Hematopoietic multipotent progenitor cell treated with erythropoietin and hydrocortisone succinate and interleukin-3 and kit ligand, for 17 days (in vitro differentiated cells): ENCODE measurements at places on chromosomes 5 and 9.
A peak's percentile ranks its signal among the peaks of the same experiment; 100 is the strongest.

- DNase-seq, result no peak
Observed at GRCh38 chr5:170397059-170397458, 7.9 kb upstream of the KCNMB1 start.

DNA sequence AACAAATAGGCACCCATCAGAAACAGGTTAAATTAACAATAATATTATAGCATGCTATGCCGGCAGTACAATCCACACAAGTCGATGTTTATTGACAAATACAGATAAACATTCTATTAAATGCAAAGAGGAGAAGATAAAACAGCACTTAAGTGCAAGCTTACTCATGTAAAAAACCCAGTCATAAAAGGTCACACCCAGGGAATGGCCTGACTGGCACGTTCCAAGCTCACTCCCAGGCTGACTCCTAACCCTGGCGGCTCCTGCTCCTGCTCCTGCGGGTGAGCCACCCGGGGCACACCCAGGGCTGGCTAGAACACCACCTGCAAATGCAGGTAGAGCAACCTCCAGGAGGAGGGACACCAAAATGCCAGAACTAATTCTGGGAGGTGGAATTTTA lies 66.9 kb downstream of the SEMA4D start:
- peak; percentile 67 for DNase-seq

- no peak for DNase-seq
Observed at GRCh38 chr5:139566611-139567010, 5.5 kb downstream of the UBE2D2 start.

GRCh38 chr9:133767625-133768024 lies 29.5 kb upstream of the SARDH start:
- no peak for DNase-seq

DNA sequence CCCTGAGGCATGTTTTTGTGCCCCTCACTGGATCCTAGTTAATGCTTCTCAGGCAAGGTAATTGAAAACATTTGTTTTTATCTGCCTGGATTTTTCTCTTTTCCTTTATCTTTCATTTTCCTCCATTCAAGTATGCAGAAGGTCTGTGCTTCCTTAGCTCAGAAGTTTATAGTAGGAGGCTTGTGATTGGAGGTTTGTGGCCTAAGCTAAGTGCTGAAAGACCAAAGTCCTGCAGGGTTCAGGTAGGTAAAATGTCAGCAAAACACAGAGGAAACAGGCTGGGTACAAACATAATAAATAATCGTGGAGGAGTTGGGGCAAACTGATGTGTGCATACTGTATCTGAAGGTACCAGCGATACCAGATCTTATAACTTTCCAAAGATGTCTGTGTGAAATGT lies 230.9 kb upstream of the KLF4 start:
- no peak for DNase-seq

DNA sequence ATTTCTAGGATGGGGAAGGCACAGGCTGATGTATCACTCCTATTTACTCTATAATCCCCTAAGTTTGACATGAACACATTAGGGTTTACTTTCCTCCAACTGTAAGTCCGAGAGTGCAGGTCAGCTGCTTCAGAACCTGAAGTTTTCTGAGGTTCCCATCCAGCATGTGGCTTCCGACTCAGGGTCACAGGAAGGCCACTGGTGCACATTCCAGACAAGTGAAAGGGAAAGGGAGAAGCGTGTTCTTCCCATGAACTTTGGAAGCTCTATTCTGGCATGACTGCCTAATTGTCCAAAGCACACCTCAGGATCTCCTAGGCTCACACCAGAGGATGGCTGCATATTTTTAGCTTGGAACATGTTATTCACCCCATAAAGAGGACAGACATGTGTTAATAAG lies 602.6 kb downstream of the SEMA5A start:
- no peak for DNase-seq

DNA sequence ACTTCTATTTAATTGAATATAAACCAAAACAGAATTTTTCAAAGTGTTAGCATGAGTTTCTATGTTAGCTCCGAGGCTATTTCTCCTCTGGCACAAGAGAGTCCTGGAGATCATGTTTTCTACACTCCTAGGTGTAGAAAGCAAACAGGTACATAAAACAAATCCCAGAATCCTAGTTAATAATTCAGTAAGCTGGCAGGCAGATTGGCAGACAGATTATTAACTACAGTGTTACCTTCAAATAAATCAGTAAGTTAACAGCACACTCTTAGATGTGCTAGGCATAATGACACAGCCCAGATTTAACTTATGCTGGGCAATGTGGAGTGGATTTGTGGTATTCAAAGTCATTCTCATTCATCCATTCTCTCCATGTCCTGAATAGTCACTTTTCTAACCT lies 282.8 kb upstream of the RPS23 start:
- DNase-seq, result no peak

- DNase-seq, result no peak
Observed at GRCh38 chr9:116546711-116547581, 140.2 kb upstream of the TRIM32 start.

GRCh38 chr5:116289276-116289675 lies 204.5 kb downstream of the COMMD10 start:
- no peak for DNase-seq

GRCh38 chr5:54385994-54386393 lies 69.5 kb upstream of the HSPB3 start:
- DNase-seq, result no peak

- DNase-seq, result no peak
Observed at GRCh38 chr5:132222649-132223038, 5.0 kb downstream of the P4HA2 start.

- no peak for DNase-seq
Observed at GRCh38 chr9:79266986-79267385, 304.8 kb upstream of the TLE4 start.

DNA sequence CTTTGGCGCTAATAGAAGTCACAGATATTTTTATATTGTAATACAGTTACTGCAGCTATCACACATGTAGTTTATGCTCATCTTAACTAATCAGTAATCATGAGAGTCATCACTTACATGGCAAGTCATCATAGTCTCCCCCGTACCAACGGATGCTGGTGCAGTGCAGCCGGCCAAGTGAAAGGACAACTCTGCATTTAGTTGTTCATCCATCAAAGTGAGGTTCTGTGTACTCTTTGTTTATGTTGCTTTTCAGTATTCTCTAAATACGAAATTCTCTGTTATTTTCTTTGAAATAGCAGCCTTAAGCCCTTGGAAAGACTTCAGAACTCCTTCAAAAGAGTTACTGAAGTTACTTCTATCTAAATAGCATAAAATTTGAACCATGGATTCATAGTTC lies 216.7 kb downstream of the CCDC171 start:
- DNase-seq, result no peak

GRCh38 chr5:7331131-7331530 lies 64.8 kb upstream of the ADCY2 start:
- no peak for DNase-seq

DNA sequence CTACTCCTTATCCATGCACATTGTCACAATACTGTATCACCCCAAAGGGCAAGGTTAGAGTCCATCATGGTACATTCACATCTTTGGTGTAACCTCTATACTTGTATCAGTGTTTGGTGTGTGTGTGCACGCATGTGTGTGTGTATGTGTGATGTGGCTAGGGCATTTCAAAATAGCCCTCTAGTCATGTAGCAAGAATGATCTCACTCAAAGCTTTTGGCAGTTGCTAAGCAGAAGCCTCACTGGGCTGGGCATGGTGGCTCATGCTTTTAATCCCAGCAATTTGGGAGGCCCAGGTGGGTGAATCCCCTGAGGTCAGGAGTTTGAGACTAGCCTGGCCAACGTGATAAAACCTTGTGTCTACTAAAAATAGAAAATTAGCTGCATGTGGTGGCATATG lies 245.3 kb downstream of the ADGRV1 start:
- DNase-seq, result no peak

DNA sequence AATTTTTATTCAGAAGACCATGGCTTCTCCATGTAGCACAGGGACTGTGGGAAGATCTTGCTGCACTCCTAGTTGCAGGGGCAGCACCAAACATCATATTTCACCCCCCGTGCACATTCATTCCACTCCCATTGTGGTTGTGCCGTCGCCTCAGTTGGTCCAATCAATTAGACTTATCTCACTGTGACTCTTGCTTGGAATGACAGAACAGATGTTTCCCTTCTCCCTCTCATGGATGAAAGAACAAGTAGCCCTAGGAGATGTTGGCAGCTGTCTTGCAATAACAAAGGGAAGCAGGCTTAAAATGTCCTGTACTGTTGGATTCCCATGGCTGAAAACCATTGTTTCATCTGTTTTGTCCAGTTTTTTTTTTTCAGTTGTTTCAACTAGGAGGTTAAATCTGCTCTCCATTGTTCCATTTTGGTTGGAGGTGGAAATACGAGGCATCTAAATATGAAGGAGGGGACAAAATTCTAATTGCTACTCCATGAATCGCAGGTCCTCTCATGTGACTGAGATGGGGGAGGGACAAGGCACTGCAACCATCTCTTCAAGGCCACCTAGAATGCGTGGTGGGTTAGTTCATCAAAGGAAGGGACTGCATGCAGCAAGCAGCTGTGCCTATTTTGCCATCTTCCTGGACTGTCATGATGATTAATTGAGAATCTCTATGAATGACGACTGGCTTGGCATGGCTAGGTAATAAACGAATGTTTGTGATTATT lies 214.4 kb downstream of the NSG2 start:
- no peak for DNase-seq

DNA sequence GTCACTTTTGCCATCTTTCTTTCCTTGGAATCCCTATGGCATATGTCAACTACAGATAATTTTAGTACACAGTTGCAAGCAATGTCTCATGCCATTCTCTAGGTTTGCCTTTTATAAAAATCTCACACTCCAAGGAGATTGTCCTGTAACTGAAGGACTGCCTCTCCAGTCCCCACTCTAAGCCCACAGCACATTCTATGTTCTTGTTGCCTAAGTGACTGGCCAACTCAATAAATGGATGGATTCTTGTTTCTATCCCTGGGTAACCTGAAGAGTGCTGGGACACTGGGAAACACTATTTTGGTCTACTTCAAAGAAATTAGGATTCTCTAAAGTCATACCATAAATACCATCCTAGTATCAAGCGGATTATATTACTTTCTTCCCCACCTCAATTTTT lies 145.0 kb downstream of the PLCXD3 start:
- no peak for DNase-seq

GRCh38 chr9:108191065-108191464 lies 664.7 kb downstream of the ACTL7B start:
- no peak for DNase-seq

DNA sequence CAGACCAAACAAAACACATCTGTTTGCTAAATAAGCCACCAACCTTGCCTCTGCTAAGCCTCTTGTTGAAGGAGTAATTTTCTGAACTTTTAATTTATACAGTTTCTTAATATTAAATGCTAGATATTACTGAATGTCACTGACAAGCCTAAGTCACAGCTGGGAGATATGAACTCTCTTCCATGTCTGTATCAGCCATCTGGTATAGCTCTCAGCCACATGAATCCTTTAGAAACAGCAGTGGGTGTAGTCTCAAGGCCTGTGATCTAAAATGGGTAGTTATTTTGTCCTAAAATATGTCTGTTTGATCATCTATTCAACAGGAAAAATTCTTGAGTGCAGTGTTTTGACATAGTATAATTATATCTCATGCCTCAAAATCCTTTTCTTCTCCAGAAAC lies 97.2 kb downstream of the CAMK4 start:
- no peak for DNase-seq

GRCh38 chr5:55454282-55454681 lies 80.5 kb downstream of the PLPP1 start:
- no peak for DNase-seq

GRCh38 chr9:91571036-91571435 lies 147.4 kb upstream of the NFIL3 start:
- DNase-seq, result no peak

- no peak for DNase-seq
Observed at GRCh38 chr5:90955001-90955635, 396.5 kb downstream of the ADGRV1 start.

- no peak for DNase-seq
Observed at GRCh38 chr9:14351221-14351836, 37.4 kb upstream of the NFIB start.

DNA sequence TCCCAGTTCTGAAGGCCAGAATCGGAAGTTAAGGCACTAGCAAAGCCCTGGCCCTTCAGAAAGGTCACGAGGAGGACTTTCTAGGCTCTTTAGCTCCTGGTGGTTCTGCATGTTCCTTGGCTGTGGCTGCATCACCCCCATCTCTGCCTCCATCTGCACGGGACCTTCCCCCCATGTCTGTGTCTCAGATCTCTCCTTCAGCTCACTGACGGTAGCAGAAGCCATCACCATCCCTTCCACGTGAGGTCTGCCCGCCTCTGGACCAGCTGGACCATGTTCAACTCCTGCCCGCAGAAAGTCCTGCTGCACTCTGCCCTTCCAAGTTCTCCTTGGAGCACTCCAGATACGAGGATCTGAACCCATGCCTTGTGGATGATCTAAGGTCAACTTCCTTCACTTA lies 242.9 kb upstream of the IRX1 start:
- no peak for DNase-seq

- no peak for DNase-seq
Observed at GRCh38 chr5:102762562-102763227, 7.6 kb downstream of the PAM start.

- no peak for DNase-seq
Observed at GRCh38 chr9:121133104-121133816, 58.5 kb downstream of the CNTRL start.

- DNase-seq, result no peak
Observed at GRCh38 chr5:146761811-146762210, 116.7 kb downstream of the PPP2R2B start.

DNA sequence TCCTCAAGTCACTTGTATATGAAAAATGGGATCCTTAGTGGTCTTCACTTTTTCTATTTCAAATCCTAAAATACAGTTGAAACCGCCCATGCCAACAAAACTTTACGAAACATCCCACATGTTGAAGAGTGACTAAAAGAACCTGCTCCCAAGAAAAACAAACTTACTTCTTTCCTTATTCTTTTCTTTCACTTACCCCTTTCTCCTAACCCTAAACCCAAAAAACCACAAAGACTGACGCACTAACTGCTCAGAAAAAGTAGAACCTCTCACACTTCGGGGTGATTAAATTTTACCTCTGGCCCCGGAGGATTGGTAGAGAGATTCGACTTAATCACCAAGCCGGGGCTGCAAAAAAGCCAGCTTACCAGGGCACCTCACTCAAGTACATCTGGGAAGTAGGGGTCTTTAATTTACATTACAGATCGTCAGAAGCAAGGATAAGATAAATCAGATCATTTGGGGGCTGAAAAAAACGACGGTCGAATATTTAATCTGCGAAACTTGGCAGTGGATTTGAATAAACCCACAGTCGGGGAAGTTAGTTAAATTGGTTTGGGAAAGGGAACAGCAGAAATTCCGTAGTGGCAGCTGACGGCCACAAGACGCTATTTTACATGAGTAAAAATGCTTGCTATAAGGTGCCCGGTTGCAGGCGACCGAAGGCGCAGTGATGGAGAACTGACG lies 1.3 kb downstream of the CDO1 start:
- no peak for DNase-seq
